ENCODE measurements at places on chromosomes 3 and 15. TPM values are rescaled to one million over a fixed set of nuclear protein-coding genes. Genes with fewer than 3 reads are reported as not detected.

Gene FAM81A
- total RNA-seq = not detected

Gene PLCH1
- total RNA-seq = not detected

DNA sequence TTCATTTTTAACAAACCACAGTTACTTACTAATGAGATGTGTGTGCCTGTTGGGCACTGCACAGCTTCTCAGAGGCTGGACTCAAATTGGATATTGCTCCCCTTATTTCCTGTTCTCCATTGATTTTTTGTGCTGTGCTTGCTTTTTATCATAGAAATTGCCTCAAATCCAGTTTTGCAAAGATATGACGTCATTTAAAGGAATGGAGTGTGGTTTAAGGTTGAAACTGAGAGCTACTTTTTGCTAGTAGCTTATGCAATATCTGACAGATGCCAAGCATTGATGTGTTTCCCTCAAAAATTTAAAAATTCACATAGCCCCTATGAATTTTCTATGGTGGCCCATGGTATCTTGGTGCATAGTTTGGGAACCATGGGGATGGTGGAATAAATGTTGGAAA, 67.7 kb upstream of the ROPN1 start:
- DNase-seq = no peak

DNA sequence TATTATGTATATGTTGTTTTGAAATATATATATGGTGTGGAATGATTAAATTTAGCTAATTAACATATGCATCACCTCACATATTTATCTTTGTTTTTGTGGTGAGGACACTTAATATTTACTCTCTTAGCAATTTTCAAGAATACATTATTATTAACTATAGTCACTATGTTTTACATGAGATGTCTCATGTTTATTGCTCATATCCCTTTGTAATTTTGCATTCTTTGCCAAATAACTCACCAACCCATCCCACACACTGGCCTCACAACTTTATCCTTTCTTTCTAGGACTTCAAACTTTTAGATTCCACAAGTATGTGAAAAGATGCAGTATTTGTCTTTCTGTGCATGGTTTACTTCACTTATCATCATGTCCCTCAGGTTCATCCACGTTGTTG, 950.2 kb upstream of the CADM2 start:
- DNase-seq = no peak

Gene USP50
- total RNA-seq = not detected
